Stimulated activated CD4-positive, alpha-beta T cell treated with anti-CD3 and anti-CD28 coated beads, TNF-alpha, amount 100 ng/mL, for 4 hours (primary cell): ENCODE measurements at places on chromosomes 3 and 15.

DNA sequence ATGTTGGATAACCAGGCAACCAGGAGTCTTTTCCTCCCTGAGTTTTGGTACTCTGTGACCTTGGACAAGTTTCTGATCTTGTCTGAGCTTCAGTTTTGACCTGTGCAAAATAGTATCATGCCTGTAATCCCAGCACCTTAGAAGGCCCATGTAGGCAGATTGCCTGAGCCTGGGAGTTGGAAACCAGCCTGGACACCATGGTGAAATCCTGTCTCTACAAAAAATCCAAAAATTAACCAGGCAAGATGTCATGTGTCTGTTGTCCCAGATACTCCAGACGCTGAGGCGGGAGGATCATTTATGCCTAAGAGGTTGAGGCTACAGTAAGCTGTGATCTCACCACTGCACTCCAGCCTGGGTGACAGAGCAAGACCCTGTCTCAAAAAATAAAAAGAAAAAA, 114.8 kb downstream of the IL12A start:
- DNase-seq: no peak

DNA sequence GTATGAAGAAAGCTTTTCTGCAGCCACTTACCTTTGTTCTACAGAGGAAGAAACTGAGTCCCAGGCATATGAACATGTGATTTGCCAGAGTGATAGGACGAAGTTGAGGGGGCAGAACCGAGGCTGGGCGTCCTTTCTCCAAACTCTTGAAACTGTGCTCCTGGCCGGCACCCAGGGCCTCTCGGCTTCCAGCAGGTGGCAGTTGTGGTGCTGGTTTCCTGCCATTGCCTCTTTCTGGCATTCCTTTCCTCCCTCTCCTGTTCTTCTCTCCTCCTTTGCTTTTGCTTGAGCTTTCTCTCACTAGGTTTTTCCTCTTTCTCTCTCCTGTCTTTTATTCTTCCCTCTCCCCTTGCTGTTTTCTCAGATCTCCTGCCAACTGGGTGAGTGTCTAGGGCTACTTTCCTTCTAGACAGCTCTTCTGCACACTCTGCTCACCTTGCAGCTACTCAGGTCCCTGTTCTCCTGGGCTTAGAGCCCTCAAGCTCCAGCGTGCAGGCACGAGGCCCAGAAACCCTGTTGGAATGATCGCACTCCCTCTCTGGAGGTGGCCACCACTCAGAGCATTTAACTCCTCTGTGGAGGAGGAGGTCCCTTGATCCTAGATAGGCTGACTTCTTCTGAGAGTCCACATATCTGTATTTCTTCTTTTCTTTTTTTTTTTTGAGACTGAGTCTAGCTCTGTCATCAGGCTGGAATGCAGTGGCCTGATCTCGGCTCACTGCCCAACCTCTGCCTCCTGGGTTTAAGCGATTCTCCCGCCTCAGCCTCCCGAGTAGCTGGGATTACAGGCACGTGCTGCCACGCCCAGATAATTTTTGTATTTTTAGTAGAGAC, 26.2 kb downstream of the TRAK1 start:
- DNase-seq: no peak

GRCh38 chr3:60081381-60082095, 1031.7 kb upstream of the CFAP20DC start:
- DNase-seq: no peak

DNA sequence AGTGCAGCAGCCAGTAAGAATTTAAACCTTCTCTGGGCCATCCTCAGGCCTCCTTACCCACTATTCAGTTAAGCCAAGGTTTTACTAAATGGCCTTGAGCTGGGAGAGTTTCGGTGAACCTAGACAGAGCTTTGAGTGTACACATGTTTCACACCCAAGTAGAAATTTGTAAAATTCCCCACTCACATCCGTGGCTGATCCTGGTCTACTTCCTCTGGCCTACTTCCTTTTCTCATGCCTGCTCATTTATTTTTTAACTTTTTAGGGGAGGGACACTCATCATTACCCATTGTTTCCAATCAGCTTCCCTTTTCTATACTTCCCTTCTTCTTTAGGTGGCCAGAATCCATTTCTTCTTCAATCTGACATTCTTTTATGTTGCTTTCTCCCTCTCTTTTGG, 7.6 kb downstream of the CX3CR1 start:
- DNase-seq: no peak

DNA sequence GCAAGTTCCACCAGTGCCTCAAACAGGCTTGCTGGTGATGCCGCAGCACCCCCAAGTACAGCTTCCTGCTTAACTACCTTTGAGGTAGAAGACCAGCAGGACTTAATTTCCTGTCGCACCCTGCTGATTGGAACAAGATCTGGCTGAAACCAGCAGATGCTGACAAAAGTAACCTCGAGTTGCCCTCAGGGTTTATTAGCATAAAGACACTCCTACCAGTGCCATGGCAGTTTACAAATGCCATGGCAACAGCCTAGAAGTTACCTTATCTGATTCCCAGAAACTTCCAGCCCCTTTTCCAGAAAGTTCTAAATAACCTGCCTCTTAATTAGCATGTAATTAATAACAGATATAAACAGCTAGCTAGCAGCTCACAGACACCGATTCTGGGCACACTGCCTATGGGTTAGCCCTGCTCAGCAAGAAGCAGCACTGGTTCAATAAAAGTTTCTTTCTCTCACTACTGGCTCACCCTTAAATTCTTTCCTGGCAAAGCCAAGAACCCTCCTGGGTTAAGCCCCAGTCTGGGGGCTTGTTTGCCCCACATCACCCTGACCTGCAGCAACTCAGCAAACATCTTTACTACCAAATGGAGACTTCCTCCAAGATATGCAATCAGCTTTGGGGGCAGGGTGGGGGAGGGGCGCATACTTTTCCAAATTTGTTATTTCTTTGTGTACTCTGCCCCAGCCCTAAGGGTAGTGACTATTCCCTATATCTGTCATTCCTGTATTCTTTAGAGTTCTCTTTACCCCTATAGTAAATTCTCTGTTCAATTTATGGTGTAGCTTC, 54.2 kb downstream of the MAP4 start:
- DNase-seq: no peak

DNA sequence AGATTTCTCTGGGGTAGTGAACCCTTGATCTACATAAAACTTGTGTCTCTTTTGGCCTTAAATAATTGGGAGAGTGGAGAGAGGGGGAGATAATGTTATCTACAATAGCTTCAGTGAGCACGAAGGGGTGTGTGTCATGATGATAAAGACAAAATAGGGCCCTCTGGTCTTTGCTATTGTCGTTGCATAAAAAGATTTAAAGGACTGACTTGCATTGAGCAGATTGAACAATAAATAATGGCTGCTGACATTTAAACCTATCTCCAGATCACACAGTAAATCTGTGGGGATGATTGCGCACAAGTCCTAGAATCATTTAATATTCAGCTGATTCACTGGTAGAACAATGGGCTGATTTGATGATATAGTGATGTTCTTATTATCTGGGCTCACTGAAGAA, 71.3 kb upstream of the GAP43 start:
- no peak for DNase-seq

GRCh38 chr3:140308535-140308934, 369.3 kb upstream of the TRIM42 start:
- no peak for DNase-seq

DNA sequence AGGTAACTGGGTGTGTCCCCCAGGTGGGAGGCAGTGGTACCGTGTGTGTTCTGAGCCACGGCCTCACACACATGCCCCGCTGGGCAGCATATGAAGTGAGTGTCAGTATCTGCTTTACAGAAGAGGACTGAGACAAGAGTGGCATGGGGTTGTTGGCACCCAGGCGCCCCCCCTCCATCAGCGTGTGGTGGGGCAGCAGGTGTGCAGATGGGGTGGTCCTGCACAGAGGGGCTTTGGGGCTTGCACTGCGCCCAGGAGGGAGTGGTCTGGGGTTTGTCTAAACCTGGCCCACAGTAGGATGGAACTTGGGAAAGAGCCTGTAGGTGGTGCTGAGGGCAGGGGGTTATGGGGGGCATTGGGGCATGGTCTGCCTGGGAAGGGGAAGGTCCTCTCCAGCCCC, 176.0 kb downstream of the APBA2 start:
- DNase-seq: no peak

DNA sequence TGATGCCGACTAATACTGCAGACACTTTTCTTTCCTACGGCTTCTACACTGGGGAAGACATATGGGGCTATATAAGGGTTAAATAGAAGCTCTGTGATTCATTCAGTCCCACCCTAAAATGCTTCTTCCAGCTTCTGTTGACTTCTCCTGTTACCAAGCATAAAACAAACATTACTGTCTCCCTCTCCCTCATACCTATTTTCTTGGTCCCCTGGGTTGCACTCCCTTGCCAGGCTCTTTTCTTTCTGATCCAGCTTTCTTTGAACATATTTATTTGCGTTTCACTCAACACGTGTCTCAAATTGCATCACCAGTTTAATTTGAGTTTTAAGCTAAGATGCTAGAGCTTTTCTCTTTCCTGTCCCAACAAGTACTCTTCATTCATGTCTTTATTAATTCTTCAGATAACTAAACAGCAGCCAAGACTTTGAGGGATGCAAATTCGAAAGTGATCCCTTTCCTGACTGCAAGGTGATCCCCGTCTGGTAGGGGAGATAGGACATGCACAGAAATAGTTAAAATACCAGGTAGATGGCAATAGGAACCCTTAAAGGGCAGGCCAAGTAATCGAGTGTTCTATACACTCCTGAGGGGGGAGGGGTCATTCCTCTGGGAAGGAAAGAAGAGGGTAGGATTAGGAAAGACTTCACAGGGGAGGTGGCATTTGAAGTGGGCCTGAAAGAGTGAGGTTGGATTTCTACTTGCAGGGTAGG, 198.6 kb upstream of the BCL6 start:
- DNase-seq: no peak

DNA sequence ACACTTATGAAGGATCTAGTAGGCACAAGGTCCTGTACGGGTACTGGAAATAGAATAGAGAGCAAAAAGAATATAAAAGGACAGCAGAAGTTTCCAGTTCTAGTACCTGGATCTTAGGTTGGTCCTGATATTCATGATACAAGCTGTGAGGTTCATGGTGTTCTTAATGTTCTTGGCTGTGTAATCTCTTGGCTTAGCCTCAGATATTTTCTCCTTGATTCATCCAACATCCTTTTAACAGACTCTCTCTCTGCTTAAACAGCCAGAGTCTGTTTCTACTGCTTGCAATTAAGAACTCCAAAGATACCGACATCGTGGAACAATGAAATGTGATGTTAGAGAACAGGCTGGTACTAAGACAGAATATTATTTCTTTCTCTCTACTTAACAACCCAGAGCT, 49.9 kb downstream of the CNTN3 start:
- DNase-seq: no peak

GRCh38 chr3:13575459-13576061, 26.6 kb downstream of the FBLN2 start:
- no peak for DNase-seq

DNA sequence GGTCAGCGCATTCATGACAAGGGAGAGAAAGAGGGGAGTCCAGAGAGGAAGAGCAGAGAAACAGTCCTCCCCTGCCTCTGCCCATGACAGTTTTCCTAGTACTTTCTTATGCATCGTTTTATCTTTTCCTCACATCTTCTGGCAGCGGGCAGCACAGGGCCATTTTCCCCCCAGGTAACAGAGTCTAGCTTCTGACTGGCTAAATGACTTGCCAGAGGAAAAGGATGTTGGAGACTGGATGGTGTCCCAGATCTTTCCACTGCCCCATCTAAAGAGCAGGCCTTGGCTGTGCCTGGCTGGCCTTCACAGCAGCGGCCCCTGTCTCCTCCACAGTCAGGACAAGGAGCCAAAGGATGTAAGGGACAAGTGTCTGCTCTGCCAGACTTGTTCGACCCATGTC, 59.3 kb downstream of the CTDSPL start:
- no peak for DNase-seq

DNA sequence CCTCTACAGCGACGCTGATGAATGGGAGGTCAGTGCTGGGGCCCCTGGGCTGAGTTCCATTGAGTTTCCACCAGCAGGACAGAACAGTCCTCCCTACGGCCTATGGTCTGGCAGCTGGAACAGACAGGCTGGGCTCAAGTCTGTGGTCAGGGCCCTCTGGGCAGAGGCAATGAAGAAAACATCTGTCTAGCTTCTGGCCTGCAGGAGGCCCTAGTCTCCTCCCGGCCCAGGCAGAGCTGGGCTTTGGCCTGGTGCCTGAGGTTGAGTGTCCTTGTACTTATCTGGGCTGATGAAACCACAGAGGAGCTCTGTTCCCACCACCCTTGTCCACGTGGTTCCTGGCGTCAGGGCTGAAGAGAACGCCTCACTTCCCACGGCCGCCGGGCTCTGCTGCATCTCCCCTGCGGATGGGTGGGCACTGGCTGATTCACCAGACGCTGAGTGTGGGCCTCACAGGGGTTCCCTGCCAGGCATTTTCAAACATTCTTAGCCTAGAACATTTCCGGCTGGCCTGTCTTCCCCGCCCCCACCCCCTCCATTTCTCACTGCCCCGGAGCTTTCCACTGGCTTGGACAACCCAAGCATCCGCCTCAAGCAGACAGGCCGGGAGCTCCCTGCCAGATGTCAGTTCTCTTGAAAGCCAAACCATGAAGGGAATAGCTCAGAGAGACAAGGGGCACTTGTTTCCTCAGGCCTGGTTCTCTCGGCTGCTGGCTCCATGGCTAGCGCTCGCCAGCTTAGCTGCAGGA, 20.3 kb downstream of the PPCDC start:
- no peak for DNase-seq

- DNase-seq: no peak
Measured at GRCh38 chr15:60392601-60392985, 5.2 kb downstream of the ANXA2 start.

DNA sequence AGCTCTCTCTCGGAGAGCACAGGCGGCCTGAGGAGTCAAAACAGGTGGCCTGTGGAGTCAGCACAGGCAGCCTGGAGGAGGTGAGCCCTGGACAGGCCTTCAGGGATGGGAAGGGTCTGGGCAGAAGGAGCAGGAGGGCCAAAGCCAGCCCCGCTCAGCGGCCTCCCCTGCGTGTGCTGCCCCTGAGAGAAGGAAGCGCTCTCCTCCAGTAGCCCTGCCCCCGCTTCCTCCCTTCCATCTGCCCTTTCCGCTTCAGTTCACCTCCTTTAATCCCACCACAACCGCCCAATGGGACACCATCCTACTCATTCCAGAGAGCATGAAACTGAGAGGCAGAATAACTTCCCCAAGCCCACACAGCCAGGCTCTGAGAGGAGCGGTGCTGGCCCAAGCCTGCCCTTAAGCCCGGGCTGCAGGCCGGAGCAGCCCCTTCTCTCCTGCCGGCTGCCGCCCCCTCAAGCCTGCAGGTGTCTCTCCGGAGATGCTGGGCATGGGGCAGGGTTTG, 3.2 kb upstream of the NR2E3 start:
- DNase-seq: no peak

- no peak for DNase-seq
Measured at GRCh38 chr15:34722439-34722836, 32.4 kb downstream of the GJD2 start.

GRCh38 chr15:46231786-46232185, 597.0 kb downstream of the SQOR start:
- DNase-seq: no peak

DNA sequence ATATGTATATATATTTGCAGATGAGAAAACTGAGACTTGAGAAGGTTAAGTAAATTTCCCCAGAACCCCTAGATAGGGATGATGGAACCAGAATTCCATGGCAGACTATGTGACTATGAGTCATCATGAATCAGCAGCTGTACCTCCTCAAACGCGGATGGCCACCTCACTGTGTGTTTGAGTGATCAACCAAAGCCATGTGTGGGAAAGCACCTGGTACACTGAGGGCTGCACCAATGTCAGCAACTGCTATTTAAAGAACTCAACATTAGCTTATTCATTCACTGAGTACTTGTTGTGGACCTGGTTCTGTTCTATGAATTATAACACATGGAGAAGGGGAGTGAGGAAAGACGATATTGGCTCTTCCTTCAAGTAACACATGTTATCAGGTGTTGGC, 377.0 kb downstream of the GAP43 start:
- no peak for DNase-seq

GRCh38 chr3:126921085-126921824, 61.7 kb upstream of the PLXNA1 start:
- no peak for DNase-seq
